ENCODE measurements at places on chromosomes 4 and X. TPM values are rescaled to one million over a fixed set of nuclear protein-coding genes. Genes with fewer than 3 reads are reported as not detected.

The SPON2 gene
- total RNA-seq = 53.4 TPM

DNA sequence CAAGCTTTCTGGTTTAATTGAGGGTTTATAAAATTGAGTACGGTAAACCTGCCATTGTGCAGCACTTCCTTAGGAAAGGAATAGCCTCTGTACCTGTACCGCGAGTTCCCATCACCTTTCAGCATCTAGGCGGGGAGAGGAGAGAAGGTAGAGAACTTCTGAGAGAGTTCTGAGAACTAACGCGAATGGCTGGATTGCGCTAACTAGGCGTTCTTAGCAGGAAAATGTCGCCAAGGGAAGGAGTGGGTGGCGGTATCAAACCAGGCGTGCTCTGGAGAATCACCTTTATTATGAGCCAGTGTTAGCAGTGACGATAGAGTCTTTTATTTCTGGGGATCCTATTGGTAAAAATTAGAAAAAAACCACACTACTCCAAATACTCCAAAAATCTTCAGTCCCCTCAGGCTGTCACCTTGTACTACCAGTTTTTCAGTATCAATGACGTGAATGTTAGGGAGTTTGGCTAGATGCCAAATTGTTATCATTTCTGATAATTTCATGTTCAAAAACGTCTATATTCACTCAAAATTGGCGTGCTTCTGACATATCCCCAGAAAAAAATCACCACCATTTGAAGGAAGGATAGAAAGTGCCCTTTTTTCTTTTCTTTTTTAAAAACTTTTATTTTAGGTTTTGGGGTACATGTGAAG, 1.4 kb downstream of the UGT8 start:
- no peak for DNase-seq
- H3K4me1 ChIP-seq = peaks cover 18% of the 10 kb centered on the region
- H3K27ac ChIP-seq = no peak overlapping the region
- H3K27me3 ChIP-seq = no peaks in the 10 kb centered on the region
- H3K36me3 ChIP-seq = no peaks in the 10 kb centered on the region
- peak overlapping the region; percentile 69 for H3K4me3 ChIP-seq

DNA sequence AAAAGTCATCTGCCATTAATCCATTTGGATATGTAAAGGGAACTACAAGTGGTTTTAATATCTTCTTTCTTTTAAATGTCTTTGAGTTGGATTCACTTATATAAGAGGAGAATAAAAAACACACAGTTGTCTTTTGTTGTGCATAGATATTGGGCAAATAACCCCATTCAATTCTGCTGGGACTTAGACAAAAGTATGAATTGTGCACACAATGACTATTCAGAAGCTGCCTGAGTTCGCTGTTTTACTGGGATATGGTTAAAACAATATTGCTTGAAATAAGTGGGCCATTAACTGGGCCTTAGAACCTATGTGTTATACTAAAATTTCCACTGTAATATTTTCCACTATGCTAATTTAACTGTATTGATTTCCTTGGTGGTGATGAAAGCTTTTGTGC, 71.7 kb downstream of the PCYT1B start:
- H3K27me3 ChIP-seq = no peaks in the 10 kb centered on the region
- no peak overlapping the region for H3K27ac ChIP-seq
- no peaks in the 10 kb centered on the region for H3K4me1 ChIP-seq
- H3K36me3 ChIP-seq = no peaks in the 10 kb centered on the region
- DNase-seq = no peak

GRCh38 chr4:153488006-153488891, 22.1 kb downstream of the TMEM131L start:
- peaks cover 71% of the 10 kb centered on the region for H3K4me1 ChIP-seq
- no peaks in the 10 kb centered on the region for H3K27me3 ChIP-seq
- H3K36me3 ChIP-seq = no peaks in the 10 kb centered on the region
- no peak for DNase-seq
- peak overlapping the region; percentile 83 for H3K27ac ChIP-seq

- no peaks in the 10 kb centered on the region for H3K4me1 ChIP-seq
- no peak for DNase-seq
- no peak overlapping the region for H3K4me3 ChIP-seq
Measured at GRCh38 chr4:82275431-82276331, 98.1 kb downstream of the HNRNPD start.

The USP51 gene
- 0.13 TPM for total RNA-seq

The ITIH6 gene
- not detected for total RNA-seq

GRCh38 chrX:37370499-37371141, 21.5 kb downstream of the PRRG1 start:
- H3K27ac ChIP-seq = no peak overlapping the region
- H3K4me1 ChIP-seq = no peaks in the 10 kb centered on the region
- H3K4me3 ChIP-seq = no peak overlapping the region

The GAGE13 gene
- not detected for total RNA-seq

DNA sequence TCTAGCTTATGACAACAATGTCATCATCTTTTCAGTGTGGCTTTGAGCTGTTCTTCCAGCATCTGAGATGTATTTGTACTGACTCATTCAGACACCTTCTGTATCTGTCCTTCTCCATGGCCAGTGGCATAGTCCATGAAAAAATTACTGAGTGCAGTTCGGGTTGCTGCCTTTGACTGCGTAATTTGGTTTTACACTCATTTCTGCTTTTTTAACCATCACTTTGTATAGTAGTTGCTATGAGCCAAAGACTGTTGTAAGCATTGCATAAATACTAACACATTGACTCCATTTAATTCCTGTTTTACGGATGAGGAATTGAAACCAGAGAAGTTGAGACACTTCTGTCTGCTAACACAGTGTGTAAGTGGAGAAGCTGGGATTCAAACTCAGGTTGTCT, 190.7 kb upstream of the MID1 start:
- no peak overlapping the region for H3K27ac ChIP-seq
- H3K27me3 ChIP-seq = no peaks in the 10 kb centered on the region
- no peaks in the 10 kb centered on the region for H3K36me3 ChIP-seq
- H3K4me3 ChIP-seq = no peak overlapping the region

DNA sequence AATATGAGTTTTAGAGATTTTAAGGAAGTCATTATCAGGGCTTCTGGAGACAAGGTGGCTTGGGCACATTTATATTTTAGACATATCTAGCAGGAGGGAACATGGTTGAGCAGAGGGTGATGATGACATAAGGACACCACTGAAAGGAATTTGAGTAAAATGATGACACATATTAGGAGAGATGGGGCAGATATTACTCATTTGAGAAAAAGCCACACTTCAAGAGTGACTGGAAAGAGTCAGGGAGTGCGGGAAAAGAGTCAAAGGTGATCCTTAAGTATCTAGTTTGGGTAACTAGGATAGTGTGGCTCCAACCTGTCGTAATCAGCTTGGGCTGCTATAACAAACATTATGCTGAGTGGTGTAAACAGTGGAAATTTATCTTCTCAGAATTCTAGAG, 377.7 kb downstream of the PACRGL start:
- H3K4me3 ChIP-seq = no peak overlapping the region
- H3K27me3 ChIP-seq = no peaks in the 10 kb centered on the region
- DNase-seq = no peak
- H3K36me3 ChIP-seq = no peaks in the 10 kb centered on the region
- H3K4me1 ChIP-seq = no peaks in the 10 kb centered on the region

- no peak for DNase-seq
- H3K4me3 ChIP-seq = no peak overlapping the region
- no peaks in the 10 kb centered on the region for H3K27me3 ChIP-seq
- no peaks in the 10 kb centered on the region for H3K4me1 ChIP-seq
- no peak overlapping the region for H3K27ac ChIP-seq
Measured at GRCh38 chr4:60432911-60433310, 767.2 kb upstream of the ADGRL3 start.

GRCh38 chrX:50874876-50875275, 35.7 kb upstream of the BMP15 start:
- no peak overlapping the region for H3K4me3 ChIP-seq
- no peaks in the 10 kb centered on the region for H3K36me3 ChIP-seq
- H3K27me3 ChIP-seq = no peaks in the 10 kb centered on the region
- H3K4me1 ChIP-seq = no peaks in the 10 kb centered on the region

The NDST3 gene
- not detected for total RNA-seq

DNA sequence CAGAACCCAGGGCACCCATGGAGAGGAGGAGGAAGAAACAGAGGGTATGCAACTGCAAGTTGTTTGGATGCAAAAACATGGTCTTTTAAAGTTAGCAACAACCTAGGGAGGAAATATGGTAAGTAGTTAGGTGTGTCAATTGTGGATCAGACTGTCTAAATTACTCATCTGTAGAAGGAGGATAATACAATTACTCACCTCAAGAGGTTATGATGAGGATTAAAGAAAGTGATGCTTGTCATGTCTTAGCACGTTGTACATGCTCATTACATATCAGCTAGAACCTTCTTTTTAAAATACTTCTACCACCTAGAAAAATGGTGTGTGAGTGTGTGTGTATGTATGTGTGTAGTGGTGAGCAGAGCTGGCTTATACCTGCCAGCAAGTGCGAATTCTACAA, 2.3 kb upstream of the C1QTNF7 start:
- no peak for DNase-seq
- H3K4me3 ChIP-seq = no peak overlapping the region
- H3K27me3 ChIP-seq = no peaks in the 10 kb centered on the region
- H3K27ac ChIP-seq = peak overlapping the region; percentile 10

- DNase-seq = no peak
- H3K4me1 ChIP-seq = peaks cover 7% of the 10 kb centered on the region
- no peaks in the 10 kb centered on the region for H3K27me3 ChIP-seq
- H3K27ac ChIP-seq = no peak overlapping the region
Measured at GRCh38 chr4:182914357-182914756, 2.8 kb downstream of the DCTD start.

DNA sequence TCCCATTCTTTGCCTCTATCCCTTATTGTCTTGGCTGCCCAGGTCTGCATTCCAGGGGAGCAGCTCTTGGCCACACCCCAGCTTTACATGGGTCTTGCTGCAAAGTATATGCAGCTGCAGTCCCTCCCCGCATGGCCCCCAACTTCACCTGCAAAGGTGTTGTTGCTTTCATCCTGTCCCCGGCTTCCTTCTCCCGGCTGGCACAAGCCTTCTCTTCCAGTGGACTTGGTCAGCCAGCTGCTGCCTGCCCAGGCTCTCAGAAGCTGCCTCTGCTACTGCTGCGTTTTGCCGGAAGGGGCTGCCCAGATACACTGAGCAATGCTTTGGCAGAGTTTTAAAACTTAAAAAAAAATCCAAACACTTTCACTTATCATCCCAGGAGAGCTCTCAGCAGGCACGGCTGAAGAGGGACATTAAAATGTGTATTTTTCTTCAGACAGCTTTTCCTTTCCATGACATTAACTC, 121.2 kb upstream of the PDLIM3 start:
- H3K27ac ChIP-seq = peak overlapping the region; percentile 80
- peaks cover 5% of the 10 kb centered on the region for H3K36me3 ChIP-seq
- no peak for DNase-seq
- peak overlapping the region; percentile 61 for H3K4me3 ChIP-seq

The OCRL gene
- 7.9 TPM for total RNA-seq

DNA sequence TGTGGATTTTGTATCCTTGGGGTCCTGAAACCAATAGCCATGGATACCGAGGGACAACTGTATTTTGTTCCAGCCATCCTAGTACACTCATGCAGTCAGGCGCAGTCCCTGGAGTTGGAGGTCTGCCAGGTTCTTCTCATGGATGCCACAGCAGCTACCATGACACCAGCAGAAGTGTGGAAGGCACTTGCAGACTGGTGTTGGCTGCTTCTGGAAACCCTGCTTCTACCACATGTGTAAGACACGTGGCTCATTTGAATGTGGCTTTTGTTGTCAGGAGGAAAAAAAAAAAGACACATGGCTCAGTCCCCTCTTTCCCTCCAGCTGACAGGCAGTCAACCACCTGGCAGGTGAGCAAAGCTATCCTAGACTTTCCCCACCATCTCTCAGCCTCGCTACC, 19.4 kb downstream of the DRD5 start:
- no peaks in the 10 kb centered on the region for H3K4me1 ChIP-seq
- no peak overlapping the region for H3K27ac ChIP-seq
- H3K27me3 ChIP-seq = no peaks in the 10 kb centered on the region

The USP11 gene
- 22.9 TPM for total RNA-seq

The OTUD4 gene
- total RNA-seq = 26.2 TPM

DNA sequence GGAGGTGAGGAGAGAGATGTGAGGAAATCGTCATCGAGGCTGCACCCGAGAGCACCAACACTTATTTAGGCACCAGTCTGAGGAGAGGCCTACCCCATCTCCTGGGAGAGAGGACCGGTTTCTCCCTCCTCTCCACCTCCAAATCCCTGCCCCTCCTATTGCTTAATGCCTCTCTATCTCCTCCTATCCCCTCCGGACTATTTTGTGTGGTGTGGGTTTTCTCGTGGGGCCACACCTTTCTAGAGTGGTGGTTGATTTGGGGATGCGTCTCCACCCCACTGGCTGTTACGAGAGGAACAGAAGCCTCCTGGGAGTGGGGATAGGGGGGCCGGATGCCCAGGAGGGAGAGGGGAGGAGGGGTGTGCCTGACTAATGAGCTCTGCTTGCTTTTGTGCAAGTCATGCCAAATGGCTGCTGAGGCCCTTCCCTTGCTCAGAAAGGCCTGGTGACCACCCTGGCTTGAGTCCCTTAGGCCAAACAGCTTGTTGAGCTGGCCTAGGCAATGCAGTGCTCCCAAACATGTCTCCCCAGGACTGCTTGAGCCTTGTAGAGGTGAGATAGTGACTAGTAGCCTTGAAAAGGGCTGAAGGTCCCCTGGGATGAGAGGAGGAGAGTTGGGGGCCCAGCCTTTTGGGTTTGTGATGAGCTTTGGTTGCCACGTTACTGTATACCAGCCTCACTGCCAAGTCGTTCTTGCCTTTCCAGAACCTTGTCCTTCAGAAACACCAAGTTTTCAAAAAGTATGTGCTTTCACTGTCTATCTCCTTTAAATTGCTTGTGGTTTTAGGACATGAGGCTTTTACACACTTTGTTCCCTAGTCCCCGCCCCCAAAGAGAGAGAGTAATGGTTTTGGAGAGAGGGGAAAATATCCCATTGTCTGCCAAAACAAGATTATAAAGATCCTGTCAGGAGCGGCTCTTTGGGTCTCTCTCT, 1.2 kb downstream of the MSN start:
- DNase-seq = peak; percentile 12
- peak overlapping the region; percentile 90 for H3K27ac ChIP-seq
- no peaks in the 10 kb centered on the region for H3K36me3 ChIP-seq
- H3K27me3 ChIP-seq = no peaks in the 10 kb centered on the region

- H3K27ac ChIP-seq = no peak overlapping the region
- no peak for DNase-seq
- H3K4me1 ChIP-seq = no peaks in the 10 kb centered on the region
- H3K36me3 ChIP-seq = no peaks in the 10 kb centered on the region
Measured at GRCh38 chrX:148661035-148661434, 160.6 kb downstream of the AFF2 start.

The NPY1R gene
- total RNA-seq = 0.48 TPM

DNA sequence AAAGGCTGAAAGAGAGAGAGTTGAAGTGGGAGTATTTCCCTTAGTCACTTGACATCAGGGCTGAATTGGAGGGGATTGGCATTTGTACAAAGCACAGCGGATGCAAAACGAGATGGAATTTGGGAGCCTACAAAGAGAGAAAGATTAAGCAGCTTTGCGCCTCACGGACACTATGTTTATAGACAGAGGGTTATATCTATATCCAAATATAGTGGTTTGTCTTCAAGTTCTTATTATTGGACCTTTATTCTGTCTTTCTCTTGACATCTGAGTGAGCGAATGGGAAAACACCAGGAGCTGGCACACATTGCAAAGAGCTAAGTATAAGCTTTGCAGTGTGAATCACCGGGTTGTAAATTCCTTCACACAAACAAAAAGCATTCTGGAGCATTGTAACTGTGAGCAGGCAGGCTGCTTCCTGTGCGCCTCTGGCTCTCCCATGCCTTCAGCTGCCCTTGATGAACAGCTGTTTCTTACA, 500.2 kb downstream of the STIM2 start:
- no peaks in the 10 kb centered on the region for H3K36me3 ChIP-seq
- no peak overlapping the region for H3K4me3 ChIP-seq
- no peaks in the 10 kb centered on the region for H3K27me3 ChIP-seq
- no peaks in the 10 kb centered on the region for H3K4me1 ChIP-seq
- no peak for DNase-seq
- no peak overlapping the region for H3K27ac ChIP-seq
